ENCODE measurements at places on chromosomes 13 and 19.

DNA sequence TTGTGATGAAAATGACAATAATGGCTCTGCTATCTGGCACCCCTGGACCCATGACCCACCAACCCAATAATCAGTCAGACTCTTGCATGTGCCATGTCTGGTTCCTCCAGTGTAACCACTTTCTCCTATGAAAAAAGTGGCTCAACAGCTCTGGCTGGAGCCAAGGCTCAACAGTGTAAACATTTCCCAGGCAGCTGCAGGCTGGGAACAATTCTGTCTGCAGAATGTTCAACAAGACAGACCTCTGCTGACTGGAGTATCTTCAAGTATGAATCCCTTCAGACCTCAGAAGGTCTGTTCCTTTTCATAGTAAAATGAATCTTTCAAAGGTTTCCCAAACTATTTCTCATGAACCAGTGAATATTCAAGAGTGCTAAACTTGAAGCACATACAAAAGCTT, 410.1 kb upstream of the HTR2A start:
- DNase-seq = no peak

- no peak for DNase-seq
Observed at GRCh38 chr13:97548711-97549110, 114.7 kb downstream of the RAP2A start.

GRCh38 chr13:23356368-23356767, 77.1 kb downstream of the SACS start:
- no peak for DNase-seq

DNA sequence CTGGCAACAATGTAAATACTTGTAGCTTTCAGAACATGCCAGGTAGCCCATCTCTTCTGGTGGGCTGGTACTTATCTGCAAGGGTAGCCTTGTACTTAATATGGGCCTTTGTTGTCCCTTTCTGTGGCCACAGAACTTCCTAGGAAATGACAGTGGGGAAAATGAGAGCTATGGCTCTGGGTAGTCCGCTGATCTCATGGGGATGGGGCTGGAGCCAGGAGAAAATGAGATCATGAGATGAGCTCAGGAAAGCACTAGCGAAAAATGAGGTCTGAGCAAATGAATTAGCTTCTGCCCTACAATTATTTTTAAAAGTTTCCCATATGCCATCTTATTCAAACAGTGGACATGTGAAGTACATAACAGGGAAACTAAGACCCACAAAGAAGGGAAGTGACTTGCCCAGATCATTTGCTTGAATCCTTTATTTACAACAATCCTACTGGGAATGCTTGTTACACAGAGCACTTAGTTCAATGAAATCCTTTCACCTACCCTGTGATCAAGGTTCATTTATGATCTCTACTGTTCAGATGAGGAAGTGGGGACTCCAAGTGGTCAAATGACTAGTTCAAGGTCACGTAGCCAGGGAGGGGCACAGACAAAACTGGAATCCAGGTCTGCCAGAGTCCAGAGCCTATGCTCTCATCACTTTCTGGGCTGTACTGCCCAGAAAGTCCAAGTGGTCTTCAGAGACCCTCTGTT, 87.1 kb downstream of the PTPRS start:
- no peak for DNase-seq

- DNase-seq = no peak
Observed at GRCh38 chr13:23081901-23082300, 98.9 kb upstream of the SGCG start.

DNA sequence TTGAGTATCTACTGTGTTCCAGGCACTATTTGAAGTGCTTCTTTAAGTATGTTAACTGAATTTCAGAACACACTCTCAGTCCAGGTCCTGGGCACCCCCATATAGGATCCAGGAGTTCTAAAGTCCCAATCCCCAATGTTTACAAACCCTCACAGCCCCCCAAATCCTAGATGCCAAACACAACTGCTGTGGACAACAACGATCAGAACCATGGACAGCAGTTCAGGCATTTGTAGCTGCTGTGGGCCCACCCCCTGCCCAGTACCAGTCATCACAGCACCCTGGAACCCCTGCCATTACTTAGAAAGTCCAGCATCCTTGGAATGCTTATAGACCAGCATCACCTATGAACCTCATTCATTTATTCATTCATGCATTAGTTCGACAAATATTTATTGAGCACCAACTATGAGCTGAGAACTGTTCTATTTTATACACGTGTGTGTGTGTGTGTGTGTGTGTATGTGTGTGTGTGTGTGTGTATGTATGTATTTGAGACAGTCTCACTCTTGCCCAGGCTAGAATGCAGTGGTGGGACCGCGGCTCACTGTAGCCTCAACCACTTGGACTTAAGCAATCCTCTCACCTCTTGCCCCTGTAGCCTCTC, 19.3 kb upstream of the SDHAF1 start:
- DNase-seq = no peak

DNA sequence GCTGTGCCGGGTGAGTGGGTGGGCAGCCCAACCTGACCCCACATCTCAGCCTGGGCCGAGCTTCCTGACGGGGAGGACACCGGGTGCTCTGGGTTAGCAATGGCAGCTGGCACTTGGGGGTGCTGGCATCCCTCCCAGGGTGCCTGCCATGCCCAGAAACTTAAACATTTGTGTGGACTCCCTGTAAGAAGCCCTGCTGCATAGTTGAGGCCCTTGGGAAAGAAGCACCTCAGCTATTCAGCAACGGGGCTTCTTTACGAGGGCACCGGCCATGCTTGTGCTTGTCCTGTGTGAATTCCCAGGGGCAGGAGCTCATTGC, 33.8 kb upstream of the MEDAG start:
- DNase-seq = peak; percentile 87

- DNase-seq = no peak
Observed at GRCh38 chr19:47615714-47616113, 6.8 kb downstream of the BICRA start.

GRCh38 chr19:38210458-38210987, 13.5 kb downstream of the DPF1 start:
- DNase-seq = no peak

- DNase-seq = no peak
Observed at GRCh38 chr19:50427997-50428425, 4.7 kb upstream of the MYBPC2 start.

DNA sequence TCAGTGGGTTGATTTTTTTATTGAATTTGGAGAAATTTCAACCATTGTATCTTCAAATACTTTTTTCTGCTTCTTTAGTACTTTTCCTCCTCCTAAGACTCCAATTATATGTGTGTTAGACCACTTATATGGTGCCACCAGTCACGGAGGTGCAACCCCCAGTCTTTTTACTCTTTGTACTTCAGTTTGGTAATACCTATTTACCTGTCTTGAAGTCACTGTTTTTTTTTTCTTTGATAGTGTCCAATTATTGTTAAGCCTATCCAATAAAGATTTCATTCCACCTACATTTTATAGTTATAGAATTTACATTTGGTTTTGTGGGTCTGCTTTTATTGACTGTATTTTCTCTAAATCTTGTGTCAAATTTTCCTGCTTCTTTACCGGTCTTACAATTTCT, 14.9 kb downstream of the ZNF283 start:
- no peak for DNase-seq

DNA sequence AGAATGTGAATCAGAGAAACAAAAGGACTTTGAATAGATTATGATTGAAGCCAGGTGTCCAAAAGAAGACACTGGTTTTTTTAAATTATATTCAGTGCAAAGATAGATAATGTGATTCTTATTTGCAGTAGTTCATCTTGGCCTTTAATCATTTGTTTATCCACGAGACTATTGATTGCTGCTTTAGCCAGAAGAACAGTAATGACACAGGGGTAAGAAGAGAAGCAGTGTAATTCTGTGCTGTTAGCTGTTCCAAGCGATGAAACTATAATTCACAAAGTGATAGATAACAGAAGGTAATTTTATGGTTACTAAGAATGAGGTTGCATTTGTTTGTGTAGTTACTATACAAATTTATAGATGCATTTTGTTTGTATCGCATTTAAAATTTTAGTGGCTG, 311.6 kb downstream of the MZT1 start:
- no peak for DNase-seq

- DNase-seq = no peak
Observed at GRCh38 chr13:74027161-74027779, 106.9 kb downstream of the KLF12 start.
